Chondrocyte (in vitro differentiated cells): ENCODE measurements at places on chromosomes 5 and 9.

GRCh38 chr9:97943308-97943855 is 5.4 kb upstream of the HEMGN start:
- DNase-seq: no peak

GRCh38 chr9:71854811-71855210 is 56.2 kb downstream of the ABHD17B start:
- DNase-seq: no peak

GRCh38 chr9:97293818-97294217 is 13.6 kb upstream of the CCDC180 start:
- DNase-seq: no peak

DNA sequence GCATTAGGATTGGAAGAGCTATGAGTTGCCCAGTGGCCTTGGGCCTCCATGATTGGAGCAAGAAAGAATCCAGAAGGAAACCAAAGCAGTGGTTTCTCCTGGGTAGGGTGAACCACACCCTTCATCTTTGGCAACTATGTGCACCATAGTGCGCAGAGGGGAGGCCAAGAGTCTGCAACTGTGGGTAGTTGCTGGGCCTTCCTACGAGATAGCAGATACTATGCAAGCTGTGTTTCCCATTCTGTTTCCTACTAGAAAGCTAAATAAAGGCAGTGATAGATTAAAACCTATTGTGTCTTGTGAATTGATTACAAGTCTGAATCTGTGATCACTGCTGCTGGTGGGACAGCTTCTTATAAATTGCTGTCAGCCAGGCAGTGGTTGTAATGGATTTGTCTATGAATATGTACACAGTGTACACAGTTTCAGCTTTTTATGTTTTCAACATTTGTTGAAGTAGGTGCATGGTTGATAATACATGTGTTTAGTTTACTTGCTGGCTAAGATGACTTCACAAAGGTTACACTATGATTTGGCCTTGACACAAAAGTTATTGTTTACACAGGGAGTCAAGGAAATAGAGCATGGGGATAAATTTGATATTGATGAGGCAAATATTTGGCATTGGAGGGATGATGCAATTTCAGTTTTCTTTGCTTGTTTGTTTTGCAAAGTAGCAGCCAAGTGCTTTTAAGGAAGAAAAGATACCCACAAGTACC is 23.7 kb upstream of the PDE8B start:
- DNase-seq: no peak

DNA sequence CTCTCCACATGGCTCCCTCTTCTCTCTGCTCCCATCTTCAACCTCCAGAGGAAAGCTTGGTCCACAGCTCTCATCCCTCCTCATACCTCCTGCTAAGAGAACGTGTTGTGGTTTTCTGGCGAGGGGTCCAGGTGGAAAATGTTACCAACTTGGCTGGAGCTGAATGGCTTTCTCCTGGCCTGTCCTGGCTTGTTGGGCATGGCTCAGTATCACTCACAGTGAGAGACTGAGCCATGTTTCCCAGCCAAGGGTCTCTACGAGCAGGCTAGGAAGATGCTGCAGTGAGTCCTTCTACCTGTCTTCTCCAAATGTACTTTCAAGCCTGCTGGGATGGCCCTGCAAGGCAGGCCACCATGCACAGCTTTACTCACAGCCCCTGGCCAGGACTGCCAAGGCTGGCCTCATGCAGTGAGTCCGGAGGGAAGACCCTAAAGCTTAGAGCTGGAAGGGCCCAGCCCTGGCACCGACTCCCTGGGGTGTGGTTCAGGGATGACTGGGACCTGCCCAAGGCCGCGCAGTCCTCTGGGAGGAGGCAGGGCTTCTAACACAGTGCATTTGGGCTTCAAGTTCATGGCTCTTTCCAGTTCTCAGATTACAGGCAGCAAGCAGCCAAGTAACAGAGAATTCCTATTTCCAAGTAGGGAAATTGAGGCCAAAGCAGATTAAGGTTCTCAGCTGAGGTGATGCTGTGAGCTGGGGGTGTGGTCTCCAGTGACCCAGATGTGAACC is 59.5 kb downstream of the COL27A1 start:
- no peak for DNase-seq

- DNase-seq: no peak
Measured at GRCh38 chr5:40985501-40985900, 76.2 kb downstream of the C7 start.

DNA sequence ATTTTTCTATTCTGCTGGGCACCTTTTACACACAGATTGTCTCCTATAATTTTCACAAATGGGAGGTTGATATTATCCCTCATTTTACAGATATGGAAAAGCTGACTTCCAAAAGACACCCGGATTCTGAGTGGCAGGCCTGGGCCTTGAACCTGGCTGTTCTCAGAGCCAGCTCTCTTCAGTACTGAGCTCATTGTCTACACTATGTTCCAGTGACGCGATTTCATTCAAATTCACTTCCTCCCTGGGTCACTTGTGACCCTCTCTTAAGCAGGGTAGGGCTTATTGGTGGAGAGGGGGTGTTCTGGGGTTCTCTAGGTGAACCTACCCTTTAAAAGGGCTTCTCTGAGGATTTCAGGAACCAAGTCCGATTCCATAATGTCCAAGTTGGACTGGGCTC is 70.2 kb downstream of the ANKRD33B start:
- no peak for DNase-seq

DNA sequence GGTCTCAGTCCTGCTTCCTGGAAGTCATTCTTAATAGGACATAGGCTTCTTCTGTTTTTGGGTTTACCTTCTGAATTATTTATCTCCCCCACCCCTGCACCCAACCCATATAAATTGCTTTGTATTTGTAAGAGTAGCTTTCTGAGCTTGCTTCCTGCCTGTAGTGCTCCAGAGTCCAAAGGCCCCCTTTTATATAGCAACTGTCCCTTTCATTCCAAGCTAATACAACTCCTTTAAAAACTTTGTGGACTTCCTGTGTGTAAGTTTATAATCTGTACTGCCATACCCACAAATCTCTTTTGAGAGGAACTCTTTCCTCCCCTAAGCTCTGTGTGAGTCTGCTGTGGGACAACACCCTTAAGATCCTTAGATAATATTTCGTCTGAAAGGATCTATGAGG is 7.8 kb downstream of the JAK2 start:
- DNase-seq: no peak

DNA sequence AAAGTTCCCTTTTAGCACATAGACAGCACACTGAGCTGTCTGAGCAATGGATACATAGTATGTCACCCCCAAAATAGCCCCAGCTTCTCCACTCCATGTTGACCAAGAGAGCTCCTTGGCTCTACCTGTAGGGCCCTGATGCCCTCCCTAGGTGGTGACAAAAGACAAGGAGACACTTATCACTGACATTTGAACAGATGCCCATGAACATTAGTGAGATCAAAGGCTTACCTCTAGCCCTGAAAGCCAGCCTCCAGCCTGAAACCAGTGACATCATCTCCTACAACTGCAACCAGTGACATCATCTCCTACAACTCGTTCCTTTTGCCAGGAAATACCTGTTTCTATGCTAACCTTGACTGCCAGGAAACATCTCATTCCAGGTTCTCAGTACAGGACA is 122.7 kb downstream of the FSTL4 start:
- DNase-seq: no peak

DNA sequence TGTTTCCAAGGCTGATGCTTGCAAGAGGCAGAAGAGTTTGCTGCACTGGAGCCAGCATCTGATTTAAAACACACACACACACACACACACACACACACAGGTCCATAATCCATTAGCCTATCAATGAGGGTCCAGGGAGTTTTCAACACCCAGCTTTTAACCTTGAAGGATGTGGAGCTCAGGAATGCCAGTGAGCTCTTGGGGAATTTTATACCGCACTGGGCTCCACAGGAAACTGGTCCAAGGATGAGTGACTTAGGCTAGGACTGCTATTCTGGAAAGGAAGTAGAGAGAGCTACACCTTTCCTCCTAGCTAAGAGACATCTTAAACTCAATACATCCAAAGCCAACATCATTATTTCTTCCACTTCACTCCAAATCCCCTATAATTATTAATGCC is 942 bp upstream of the NRG2 start:
- no peak for DNase-seq

DNA sequence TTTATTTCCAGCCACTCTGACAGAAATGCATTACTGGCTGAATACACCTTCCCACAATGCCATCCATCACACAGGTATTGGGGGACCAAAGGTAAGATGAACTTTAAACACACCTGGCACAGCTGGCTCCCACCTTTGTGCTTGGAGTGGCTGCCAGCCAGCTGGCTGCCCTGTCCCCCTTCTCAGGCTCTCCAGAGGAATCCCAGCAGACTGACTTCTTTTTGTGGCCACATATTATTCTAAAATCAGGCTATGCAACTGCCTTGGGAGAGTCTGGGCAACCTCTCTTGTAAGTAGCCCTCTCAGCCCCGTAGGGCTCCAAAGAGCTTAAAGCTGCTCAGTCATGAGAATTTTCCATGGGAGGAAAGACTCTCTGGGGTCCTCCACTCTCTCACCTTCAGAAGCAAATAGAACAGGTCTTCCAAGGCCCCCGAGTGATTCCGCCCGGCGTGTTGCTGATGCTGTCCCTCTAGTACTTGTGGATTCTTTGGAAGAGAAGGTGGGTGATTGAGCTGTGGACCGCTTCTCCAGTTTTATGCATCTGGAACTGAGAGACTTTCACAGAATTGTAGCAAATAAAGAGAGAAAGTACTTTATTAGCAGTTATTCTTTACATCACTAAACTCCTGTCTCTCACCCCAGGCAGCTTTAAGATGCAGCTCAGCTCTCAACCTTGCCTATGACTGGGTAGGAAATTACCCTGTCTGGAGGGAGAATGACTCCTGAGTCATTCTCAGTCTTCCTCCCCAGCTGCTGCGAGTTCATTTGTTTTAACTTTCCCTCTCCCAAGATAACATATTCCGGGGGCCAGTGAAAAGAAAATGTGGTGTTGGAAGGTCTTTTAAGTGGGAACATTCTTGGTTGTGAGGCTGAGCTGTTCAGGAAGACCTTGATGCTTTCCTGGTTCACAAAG is 159.4 kb upstream of the PITX1 start:
- DNase-seq: no peak

DNA sequence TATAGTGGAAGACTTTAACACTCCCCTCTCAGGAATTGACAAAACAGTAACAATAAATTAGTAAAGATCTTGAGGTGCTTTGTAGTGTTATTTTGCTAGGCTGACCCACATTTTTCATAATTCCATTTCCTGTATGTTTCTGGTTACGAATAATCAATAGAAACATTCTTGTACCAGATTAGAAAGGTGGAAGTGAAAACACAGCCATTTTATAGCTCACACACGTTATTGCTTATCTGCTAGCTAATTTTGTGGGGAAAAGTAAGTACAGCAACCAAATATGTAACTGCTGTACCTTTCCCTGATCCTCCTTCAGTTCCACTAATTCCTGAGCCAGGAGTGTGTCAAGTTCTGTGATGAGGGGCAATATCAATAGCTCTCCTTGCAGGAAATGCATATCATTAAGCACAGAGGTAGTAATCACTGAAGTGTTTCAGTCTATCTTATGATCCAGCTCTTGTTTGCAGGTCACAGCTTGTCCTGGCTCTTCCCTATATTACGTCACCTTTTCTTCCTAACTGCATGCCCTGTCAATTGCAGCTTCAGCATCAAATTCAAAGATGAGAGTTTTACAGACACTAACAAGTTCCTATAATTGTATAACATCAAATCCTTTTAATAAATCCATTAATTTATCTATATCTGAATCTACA is 59.4 kb downstream of the MINAR2 start:
- no peak for DNase-seq

DNA sequence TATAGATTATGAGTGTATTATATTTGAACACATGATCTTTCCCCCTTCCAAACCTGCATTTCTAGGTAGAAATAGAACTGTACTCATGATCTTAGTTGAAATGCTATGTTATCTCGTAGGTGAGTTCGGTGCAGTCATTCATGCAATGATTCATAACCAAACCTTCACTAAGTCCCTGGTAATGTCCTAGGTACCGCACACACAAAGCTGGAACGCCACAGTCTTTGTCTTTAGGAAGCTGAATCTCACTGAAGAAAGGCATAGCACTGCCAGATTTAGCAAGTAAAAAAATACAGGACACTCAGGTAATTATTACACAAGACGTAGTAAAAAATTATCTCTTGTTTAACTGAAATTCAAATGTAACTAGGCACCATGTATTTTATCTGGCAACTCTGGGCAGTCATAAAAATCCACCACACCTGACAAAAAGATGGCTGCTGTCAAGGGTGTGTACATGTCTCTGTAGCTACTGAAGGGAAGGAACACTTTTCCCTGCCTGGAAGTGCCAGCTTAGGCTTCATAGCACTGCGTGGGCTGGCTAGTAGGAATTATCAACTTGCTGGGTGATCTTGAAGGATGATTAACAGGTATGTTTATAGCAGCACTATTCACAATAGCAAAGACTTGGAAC is 28.0 kb upstream of the TXN start:
- DNase-seq: no peak

GRCh38 chr5:138605254-138605972 is 30.2 kb upstream of the HSPA9 start:
- DNase-seq: no peak

- DNase-seq: no peak
Measured at GRCh38 chr9:130480673-130481072, 35.9 kb downstream of the ASS1 start.

- no peak for DNase-seq
Measured at GRCh38 chr9:83691492-83691891, 16.3 kb downstream of the UBQLN1 start.

- no peak for DNase-seq
Measured at GRCh38 chr9:92968081-92968480, 20.8 kb downstream of the FGD3 start.

GRCh38 chr5:127228540-127229184 is 61.9 kb upstream of the MEGF10 start:
- no peak for DNase-seq

DNA sequence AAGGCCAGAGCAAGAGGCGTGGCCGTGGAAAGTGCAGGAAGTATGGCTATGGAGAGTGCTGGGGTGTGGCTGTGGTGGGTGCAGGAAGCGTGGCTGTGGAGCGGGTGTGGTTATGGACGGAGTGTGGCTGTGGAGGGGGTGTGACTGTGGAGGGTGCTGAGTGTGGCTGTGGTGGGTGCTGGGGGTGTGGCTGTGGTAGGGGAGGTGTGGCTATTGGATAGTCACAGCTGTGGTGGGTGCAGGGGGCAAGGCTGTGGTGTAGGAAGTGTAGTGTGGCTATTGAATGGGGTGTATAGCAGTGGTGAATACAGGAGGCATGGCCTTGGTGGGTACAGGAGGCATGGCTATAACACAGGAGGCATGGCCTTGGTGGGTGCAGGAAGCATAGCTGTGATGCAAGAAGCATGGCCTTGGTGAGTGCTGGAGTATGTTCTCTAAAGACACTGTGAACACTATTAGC is 40.8 kb upstream of the SPATA31C2 start:
- DNase-seq: no peak
